ENCODE measurements at places on chromosomes 3 and 15.
A peak's percentile ranks its signal among the peaks of the same experiment; 100 is the strongest.

GRCh38 chr3:137992592-137992991 is 17.4 kb upstream of the CLDN18 start:
- DNase-seq: no peak

DNA sequence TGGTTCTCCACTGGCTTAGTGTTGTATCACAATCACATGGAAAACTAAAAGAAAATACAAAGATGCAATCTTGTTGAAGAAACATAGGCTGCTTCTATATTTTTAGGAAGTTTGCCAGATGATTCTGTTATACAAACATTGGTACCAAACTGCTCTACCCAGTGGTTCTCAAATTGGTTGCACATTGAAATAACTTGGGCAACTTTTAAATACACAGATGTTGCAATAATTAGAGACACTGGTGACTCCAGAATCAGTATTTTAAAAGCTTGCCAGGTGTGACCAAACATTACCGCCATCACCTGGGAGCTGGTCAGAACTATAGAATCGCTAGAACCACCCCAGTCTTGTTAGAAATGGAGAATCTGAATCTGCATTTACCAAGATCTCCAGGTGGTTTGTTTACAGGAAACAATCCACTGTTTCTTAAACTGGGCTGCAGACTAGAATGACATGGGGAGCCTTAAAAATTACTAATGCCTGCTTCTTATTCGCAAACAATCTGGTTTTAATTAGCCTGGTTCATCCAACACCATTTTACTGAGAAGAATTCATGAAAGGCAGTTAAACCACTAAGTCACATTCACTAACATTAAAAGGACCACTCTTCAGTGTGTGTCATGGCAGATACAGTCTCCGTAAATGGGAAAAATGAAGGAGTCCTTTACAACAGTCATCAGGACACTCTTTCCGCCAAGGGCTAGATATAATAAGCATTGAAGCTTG is 76.5 kb downstream of the ACAP2 start:
- no peak for DNase-seq

GRCh38 chr15:40316931-40317330 is 6.6 kb upstream of the INAFM2 start:
- no peak for DNase-seq

- peak; percentile 40 for DNase-seq
Measured at GRCh38 chr15:77021803-77022381, 27.0 kb downstream of the PSTPIP1 start.

- peak; percentile 60 for DNase-seq
Measured at GRCh38 chr3:123559040-123559861, 25.6 kb downstream of the HACD2 start.

DNA sequence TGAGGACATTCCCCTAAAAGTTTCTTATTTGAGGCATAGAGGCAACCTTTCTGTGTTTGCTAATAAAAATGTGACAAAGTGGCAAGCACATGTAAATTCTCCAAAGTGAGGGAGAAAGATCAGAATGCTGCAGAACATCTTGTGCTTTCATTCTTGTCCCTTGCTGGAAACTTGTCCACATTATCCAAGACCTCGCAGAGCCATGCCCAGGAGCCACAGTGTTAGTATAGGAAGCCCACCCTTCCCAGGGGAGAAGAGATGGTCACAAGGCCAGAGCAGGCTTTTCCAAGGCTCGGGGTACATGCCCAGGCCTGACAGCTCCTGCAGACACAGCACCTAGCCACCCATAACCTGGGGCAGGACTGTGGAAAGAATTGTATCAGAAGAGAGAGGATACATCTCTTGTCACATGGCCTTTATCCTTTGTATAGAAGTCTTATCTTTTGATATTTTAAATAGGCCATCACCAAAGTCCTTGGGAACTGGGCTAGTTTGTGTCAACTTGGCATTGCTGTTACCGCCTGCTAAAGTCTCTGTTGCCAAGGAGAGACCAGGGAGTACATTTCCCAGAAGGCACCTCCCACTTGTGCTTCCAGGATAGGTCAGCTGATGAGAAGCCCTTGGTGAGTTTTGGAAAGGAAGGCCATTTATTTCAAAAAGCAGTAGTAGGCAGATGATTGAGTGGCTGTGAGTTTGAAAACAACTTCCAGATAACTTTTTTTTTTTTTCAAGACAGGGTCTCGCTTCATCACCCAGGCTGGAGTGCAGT is 10.5 kb downstream of the DLEC1 start:
- no peak for DNase-seq

- DNase-seq: no peak
Measured at GRCh38 chr3:24357635-24358034, 137.0 kb downstream of the THRB start.

DNA sequence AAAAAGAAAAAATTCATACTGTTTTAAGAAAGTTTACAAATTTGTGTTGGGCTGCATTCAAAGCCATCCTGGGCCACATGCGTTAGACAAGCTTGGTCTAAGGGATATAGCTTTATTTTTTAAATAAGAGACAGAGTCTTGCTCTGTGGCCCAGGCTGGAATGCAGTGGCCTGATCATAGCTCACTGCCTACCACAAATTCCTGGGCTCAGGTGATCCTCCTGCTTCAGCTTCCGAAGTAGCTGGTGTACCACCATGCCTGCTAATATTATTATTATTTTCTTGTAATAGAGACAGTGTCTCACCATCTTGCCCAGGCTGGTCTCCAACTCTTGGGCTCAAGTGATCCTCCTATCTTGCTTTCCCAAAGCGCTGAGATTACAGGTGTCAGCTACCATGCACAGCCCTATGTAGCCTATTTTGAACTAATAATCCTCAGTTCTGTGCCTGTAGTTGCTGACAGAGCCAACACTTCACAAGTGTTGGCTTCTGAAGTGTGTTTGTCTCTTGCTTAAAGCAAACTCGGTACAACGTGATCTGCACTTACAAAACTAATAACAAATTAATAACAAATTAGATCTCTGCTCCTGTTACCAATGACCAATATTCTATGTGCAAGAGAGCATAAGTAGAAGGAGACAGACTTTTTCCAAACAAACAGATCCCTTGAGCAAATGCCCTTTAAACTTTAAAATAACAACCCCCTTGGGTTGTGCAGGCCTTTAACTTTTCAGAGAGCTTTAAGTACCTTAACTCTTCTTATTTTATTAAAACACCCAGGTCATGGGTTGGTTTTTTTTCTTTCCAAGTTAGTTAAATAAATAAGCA is 135.2 kb downstream of the VGLL4 start:
- no peak for DNase-seq
